ENCODE measurements at places on chromosomes 1 and 21. TPM values are rescaled to one million over a fixed set of nuclear protein-coding genes. Genes with fewer than 3 reads are reported as not detected.

GRCh38 chr1:54764922-54765561, 719 bp upstream of the PARS2 start:
- DNase-seq = no peak

DNA sequence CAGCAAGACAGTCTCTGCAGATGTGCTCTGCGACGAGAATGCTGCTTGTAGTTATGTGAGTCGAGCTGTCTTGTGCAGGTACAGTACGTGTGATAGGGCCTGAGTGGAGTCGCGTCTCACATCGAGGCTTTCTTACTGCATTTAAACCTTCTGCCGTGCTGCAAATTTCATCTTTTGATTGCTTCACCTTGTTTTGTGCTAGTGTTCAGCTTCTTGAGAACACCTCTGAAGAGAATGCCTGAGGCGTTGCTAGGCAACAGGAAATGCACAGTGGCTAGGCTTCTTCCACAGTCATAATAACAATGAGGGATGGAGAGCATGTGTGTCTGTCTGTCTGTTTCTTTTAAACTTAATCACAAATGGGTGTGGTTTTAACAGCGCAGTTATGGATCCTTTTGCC, 52.9 kb downstream of the MRPS6 start:
- no peak for DNase-seq

DNA sequence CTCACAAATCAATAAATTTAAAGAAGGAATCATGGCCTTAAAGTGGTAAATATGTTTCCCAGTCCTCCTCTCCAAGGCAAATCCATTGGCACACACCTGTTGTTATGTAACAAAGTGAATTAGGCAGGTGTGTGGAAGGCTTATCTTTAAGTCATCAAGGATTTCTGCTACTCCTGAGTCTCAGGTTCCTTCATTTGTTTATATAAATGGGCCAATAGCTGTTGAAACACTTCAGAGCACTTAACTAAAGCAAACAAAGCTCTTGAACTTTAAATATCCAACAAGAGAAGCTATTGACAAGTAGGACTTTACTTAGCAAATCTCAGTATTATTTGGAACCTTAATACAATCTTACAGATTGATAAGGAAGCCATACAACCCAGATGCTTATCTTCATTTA, 99.3 kb upstream of the ESRRG start:
- no peak for DNase-seq

DNA sequence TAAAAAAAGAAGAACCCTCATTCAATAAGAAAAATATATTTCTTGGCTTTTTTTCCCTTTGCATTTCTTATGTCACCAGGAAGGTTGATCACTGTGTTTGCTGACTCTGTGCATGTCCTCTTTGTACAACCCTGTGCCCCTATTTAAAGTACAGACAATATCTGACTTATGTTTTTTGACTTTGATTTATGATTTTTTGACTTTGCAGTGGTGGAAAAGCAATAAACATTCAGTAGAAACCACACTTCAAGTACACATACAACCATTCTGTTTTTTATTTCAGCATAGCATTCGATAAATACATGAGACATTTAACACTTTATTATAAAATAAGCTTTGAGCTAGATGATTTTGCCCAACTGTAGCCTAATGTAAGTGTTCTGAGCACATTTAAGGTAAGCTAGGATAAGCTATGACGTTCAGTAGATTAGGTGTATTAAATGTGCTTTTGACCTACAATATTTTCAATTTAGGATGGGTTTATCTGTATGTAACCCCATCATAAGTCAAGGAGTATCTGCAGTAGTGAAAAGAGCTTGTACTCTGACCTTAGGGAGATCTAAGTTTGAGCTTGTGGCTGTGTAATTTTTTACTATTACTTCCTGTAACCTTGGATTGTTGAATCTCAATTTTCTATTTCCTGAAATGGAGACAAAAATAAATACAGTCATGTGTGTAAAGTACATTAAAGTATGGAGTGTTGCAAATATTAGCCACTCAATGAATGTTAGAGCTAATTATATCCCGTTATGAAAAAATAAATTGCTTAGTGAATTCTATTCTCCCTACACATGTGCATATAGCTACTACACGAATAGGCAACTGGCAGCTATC, 1.2 kb downstream of the RNASEL start:
- no peak for DNase-seq

- DNase-seq = no peak
Measured at GRCh38 chr1:90190523-90190922, 195.6 kb downstream of the ZNF326 start.

DNA sequence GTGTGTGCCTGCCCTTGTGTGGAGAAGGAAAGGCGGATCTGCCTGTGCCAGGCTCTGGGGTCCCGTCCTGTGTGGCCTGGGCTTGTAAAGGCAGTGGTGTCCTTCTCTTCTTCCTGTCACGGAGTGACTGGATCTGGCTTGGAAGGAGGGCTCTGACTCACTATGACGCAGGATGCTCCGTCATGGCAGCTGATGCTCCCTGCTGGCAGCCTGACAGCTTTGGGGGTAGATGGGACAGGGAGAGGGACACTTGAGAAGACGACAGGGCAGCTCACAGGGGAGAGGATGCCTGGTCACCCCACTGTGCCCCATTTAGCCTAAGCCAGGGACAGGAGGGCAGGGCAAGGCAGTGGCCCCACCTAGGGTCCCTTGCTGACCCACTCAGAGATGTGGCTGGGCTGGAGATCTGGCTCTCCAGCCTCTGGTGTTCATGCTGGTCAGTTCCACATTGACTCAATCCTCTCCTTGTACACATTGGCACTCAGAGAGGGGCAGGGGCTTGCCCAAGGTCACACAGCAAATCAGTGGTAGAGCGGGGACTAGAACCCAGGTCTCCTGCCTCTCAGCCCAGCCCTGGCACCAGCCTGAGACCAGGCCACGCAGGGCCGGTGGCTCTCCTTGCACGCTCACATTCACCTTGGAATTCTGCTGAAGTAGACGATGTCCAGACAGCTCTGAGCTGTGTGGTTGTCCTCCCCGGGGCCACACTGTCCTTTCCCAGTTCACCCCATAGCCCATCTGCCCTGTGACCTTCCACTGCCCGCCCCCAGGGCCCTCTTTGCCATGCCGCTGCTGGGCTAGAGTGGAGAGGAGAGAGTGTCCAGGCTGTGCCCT, 2.8 kb upstream of the FAM131C start:
- no peak for DNase-seq

DNA sequence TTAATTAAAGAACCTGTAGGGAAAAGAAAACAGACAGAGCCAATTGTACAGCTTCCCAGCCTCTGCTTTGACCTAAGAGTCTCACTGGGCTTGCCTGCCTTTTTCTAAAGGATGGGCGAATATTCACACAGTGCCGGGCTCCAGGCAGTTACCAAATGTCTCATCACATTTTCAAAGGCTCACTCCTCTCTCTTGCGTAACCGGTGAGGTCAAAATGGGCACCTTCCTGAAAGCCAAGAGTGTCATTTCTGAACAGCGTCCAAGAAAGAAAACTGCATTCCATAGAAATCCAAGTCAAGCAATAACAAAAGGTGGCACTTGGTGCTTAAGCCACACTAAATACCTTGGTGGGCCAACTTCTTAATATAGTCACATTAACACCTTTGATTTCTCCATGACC, 710 bp upstream of the PALMD start:
- peak; percentile 60 for DNase-seq

DNA sequence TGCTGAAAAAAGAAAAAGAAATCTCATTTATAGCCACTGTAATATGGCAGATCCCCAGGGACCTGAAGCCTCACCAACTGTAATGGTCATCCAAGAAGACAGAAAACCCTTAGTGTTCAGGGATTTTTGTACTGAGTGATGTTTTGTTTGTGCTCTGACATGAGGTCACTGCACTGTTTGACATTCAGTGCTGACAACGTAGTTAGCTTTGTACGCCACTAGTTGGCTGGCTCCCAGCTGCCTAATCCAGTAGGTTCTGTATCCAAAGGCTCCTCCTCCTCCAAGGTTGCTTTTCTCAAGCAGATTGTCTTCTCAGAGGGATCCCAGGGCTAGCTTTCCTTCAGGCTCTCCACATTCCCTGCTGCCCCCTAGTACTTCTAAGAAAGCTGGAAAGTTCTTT, 9.5 kb upstream of the YRDC start:
- no peak for DNase-seq

- no peak for DNase-seq
Measured at GRCh38 chr1:192632188-192632587, 3.8 kb upstream of the RGS13 start.

DNA sequence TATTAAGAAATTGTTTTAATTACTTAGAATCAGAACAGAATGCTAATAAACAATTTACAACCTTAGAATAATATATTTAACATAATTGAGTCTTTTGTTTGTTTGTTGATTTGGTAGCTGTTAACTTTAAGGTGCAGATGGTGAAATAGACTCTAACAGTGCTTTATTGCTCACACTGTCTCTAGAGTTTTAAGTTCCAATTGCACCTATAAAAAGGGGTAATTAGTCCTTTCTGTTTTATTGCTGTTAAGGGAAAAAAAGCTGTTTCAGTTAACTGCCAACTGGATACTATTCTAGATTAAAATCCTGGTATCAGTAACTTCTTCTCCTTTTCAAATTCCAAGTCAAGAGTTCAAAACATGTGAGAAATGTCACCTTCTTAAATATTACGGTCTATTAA, 197.6 kb upstream of the TMPRSS15 start:
- no peak for DNase-seq

CYP4Z1 gene
- 10.0 TPM for total RNA-seq

DIRAS3 gene
- 7.5 TPM for total RNA-seq

THBS3 gene
- total RNA-seq = 51.9 TPM

SRGAP2 gene
- total RNA-seq = 98.1 TPM
